HT-29 (cell line): ENCODE measurements at places on chromosomes 6 and 20.

- DNase-seq, result no peak
Measured at GRCh38 chr20:4966826-4967751, 34.2 kb downstream of the SLC23A2 start.

DNA sequence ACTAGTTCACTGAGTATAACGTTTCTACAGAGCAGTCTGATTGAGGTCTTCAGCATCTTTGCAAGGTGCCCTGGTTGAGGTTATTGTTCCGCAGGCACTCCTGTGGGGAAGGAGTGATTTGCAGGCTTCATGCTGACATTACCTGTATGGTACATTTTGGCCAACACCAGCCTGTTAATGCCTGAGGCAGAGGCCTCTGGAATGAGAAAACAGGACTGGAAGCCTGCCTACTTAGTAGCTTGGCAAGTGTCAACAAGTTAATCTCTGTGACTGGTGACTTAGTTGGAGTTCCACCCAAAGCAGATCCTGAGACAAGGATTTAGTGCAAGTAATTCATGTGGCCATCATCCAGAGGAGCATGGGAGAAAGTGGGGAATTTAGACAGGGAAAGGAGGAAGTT, 24.6 kb downstream of the MAS1 start:
- no peak for DNase-seq

DNA sequence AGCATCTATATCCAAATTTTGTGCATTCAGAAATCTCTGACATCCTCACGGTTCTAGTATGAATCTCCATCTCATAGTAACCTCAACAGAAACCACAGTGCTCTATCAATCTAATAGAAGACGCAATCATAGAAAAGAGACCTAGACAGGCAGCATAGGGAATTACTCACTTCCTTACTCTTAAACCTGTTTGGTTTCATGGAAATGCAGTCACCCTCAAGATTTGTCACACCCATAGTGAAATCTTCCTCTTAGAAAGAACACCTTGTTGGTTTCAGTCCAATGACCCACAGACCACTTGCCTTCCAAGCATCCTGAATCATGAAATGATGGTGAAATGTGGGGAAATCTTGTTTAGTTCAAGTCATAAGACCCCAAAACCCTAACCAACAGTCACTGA, 166.1 kb upstream of the PRDM1 start:
- no peak for DNase-seq

- DNase-seq, result no peak
Measured at GRCh38 chr6:16154904-16155303, 26.0 kb downstream of the MYLIP start.

DNA sequence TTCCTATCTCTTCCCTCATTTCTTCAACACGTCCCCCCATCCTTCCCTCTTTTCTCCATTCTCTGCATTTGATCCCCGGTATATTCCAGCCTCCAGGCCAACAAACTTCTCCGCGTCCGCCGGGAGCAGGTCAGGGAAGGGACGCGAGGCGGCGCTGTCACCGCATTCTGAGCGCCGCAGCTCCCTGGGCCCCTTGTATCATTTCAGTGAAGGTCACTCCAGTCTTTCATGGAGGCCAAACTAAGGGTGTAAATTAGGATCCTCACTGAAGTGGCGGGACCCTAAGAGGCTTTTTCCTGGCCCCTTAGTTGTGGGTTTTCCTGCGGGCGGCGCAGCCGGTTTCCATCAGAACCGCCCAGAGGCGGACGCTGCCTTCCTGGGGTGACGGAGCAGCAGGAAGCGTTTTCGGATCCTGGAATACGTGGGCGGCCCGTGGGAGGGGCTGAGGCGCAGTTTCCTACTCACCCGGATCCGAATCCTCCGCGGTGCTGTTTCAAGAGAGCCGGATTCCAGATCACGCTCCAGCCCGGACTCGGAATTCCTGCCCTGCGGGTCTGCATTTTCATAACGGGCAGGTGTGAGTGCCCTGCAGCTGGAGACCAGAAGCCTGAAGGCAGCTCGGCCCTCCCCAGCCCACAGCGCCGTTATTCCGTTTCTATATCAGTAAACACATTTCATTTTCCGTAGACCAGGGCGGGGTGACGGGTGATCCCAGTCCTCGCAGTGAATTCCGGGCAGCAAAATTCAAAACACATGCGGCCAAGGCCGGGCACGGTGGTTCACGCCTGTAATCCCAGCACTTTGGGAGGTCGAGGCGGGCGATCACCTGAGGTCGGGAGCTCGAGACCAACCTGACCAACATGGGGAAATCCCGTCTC, 3.6 kb upstream of the MICA start:
- peak; percentile 91 for DNase-seq

DNA sequence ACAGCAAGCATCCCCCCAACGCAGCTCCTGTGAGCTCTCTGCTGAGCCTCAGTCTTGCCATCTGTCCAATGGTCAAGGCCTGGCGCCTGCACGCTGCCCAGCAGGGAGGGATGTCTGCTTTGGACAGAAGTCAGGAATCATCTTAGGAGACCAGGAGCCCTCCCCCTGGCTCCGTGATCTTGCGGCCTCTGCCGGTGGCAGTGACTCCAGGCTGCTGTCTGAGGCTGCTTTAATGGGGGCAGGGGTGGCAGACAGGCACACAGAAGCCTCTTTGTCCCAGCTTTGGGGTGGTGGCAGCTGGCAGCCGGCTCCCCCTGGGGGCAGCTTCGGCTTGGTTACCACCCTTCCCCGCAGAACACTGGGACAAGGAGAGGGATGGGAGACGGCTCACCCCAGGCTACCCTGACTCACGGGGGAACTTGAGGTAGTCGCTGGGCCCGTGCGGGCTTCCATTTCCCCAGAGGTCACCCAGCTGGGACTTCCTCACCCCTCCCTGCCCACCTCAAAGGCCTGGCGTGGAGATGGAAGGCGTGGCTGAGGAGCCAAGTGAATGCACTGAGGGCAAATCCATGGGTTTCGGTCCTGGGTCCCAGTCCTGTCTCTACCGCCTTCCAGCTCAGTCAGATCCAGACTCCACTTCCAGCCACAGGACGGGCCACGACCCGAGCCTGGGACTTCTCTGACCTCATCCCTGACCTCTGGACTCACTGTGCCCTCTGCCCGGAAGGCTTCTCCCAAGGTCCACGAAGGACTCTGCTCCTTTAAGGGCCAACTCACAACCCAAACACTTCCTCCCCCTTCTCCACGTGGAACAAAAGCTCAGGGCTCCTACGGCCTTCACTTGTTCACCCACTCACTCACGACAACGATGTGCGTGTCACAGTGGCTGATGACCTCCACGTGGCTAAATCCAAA, 14.8 kb downstream of the PEDS1 start:
- DNase-seq, result peak; percentile 90

DNA sequence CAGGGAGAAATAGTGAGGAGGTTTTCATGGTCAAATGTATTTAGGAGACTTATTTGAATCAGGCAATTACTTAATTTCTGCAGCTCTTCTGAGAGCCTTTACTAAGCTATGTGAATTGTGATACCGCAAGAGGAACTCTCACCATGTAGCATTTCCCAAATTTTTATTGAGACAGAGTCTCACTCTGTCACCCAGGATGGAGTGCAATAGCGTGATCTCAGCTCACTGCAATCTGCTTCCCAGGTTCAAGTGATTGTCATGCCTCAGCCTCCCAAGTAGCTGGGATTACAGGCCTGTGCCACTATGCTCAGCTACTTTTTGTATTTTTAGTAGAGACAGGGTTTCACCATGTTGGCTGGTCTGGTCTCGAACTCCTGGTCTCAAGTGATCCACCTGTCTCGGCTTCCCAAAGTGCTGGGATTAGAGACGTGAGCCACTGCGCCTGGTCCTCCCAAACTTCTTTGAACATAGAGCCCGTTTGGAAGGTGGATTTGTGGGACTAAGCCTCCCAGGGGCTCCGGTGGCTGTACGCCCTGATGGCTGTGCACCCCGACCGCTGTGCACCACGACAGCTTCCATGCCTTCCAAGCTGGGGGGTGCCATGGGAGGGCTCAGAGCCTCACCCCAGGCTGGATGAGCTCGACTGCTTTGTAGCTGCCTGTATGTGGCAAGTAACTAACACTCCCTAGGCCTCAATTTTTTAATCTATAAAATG, 5.7 kb upstream of the MPC1 start:
- no peak for DNase-seq

DNA sequence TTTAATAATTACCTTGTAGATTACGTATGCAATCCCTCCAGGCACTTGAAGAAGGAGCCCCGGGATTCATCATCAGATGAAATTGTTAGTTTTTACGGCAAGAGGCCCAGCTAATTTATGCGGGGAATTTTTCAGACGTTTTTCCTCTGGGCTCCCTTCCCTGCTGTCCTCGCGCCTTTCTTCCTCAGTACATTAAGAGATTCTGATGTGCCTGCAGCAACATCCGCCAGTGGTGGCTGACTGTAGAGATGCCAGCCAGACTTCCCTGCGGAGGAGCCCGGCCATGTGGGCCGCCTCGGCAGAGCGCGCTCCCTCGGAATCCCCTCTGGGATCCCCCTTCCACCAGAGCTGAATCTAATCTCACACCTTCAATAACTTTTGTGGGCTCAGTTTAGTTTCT, 46.4 kb upstream of the POU3F2 start:
- no peak for DNase-seq

DNA sequence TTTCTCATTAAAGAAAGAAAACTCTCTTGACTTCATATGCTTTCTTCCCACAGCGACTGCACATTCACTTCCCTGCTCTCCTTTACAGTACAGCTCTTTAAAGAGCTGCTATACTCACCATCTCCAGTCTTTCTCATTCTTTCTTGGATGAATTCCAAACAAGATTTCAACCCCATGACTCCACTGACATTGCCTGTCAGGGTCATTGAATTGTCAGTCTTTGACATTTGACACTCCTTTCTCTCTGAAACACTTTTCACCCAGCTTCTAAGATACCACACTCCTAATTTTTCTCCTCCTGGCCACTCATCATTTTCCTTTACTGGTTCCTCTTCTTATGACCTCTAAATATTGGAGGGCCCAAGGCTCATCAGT, 811 bp upstream of the ARMH2 start:
- DNase-seq, result no peak
